ENCODE measurements at places on chromosomes 7 and 10.

DNA sequence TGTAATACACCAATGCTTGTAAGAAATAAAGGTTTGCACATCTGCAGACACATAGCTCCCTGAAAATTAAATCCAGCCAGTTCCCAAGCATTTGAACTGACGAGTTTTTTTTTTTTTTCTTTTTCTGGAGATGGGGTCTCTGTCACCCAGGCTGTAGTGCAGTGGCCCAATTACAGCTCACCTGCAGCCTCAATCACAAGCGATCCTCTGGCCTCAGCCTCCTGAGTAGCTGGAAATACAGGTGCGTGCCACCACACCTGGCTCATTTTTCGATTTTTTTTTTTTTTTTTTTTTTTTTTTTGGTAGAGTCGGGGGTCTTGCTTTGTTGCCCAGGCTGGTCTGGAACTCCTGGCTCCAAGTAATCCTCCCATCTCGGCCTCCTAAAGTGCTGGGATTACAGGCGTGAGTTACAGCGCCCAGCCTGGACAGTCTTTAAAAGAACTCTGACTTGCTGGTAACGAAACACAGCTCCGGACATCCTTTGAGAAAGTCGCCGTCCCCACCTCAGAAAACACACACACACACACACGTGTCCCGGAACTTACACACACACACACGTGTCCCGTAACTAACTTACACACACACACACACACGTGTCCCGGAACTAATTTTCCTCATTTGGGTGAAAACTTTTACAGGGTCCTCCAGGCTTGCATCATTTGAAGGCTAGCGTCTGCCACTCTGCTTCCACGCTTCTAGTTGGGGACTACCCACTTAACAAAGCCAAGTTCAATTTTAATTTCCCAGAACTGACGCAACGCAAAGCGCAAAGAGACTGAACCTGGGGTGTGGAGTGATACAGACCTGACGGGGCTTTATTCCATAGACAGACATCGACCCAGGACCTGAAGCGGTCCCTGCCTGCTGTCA is 18.6 kb downstream of the OCM2 start:
- no peak for DNase-seq

DNA sequence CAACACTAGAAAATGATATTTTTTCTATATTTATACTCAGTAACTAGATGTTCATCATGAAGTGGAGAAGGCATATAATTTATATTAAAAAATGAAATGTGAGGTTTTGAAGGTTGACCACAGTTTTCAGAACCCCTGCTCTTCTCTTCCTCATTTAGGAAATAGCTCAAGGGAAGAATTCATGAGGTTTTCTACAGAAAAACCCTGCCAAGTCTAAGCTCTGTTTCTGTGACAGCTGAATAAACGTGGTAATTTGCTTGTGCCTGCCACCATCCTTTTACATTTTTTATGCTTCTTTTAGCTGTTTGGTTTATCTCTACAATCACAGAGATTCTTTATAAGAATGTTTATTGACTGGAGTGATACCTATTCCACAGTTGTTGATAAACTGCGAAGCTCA is 630.3 kb upstream of the POT1 start:
- DNase-seq: no peak

DNA sequence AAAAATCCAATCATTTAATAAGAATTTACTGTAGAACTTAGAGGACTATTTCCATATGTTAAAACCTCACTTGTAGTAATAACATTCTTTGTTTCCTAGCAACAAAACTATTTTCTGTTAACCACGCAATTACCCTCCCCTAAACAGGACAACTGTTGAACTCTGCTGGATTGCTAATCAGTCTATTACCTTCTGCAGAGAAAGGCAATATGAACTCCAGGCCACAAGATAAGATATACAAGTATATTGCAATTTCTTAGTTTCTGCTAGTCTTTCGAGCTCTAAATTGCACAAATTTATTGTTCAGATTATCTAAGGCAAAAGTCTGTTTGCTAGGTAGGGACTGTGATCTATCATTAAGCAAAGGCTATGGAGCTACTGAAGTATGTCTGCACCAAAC is 920.1 kb upstream of the LRRN3 start:
- no peak for DNase-seq

- DNase-seq: no peak
Measured at GRCh38 chr10:131435760-131436457, 124.4 kb upstream of the TCERG1L start.

DNA sequence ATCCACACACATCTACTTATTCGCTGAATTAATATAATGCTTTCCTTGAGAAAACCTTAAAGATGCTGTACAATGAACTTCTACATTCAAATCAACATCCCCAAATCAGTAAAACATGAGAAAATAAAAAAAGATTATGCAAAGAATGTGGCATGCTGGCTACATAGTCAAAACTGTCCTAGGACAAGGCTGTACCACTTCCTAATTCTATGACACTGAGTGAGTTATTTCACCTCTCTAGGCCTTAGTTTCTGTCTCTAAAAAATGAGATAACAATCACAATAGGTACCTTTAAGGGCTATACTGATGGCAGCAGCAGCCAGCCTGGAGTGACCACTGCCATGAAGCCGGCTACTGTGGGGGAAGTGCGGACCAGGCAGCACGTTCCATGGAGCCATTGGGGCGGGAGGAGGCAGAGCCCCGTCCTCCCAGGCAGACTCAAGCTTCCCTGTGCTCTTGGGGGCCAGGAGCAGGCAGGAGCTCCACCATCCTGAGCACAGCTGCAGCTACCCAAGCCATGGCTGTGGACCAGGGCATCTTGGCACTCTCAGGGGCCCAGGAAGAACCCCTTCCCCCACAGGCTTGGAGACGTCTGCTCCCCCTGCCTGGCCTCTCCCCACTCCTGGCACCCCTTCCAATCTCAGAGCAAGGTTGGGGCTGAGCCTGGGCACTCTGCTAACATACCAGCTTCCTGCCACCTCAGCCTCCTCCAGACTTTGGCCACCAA is 110.2 kb downstream of the ELAPOR2 start:
- DNase-seq: no peak

DNA sequence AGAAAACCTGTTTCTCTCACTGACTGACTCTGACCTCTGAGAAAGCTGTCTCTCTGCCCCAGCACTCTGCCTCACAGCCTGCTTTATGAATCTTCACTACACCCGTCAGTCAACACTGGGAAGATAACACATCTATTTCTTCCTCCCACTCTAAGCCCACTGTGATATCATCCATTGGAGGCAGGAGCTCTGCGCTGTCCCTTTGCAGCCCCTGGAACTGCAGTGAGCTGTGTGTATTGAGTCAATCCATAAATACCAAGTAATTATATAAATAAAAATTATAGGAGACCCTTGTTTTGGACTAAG is 17.2 kb upstream of the FXYD4 start:
- no peak for DNase-seq

DNA sequence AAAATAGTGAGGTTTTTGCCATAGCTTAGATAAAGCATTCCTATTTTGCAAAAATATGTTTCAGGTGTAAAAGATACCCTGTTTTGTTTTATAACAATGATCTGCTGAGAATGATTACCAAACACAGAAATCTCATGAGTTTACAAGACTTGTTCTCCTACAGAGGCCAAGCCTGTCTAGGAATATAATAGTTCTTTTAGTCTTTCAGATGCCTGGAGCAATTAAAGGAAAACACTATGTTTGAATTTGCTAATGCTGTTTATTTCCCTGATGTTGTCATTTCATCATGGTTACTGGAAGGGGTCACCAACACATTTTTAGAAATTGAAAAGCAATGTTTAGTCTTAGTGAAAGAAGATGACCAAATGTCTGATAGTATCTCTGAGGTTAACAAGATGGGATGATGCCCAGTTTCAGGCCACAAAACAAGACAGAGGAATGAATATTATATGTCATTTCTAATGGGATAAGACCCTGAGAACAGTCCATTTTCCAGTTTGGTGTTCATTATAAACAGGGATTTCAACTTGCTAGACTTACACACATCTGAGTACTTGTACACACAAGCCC is 559.9 kb downstream of the INHBA start:
- DNase-seq: no peak

DNA sequence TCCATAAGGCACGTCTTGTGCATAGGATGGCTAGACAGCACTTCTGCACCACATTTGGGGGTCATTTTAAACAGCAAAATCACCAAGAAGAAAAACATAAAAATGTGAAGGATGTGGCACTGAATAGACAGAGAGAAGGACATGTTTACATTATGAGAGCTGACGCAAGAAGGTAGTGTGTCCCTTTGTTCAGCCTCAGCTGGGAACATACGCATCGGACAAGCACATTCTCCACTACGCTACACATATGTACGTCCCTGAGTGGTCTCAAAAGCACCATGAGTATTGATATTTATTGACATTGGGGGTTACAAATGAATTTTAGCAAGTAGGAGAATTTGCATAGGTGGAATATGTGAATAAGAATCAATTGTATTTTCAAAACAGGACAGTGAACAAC is 20.2 kb downstream of the DDC start:
- DNase-seq: no peak

DNA sequence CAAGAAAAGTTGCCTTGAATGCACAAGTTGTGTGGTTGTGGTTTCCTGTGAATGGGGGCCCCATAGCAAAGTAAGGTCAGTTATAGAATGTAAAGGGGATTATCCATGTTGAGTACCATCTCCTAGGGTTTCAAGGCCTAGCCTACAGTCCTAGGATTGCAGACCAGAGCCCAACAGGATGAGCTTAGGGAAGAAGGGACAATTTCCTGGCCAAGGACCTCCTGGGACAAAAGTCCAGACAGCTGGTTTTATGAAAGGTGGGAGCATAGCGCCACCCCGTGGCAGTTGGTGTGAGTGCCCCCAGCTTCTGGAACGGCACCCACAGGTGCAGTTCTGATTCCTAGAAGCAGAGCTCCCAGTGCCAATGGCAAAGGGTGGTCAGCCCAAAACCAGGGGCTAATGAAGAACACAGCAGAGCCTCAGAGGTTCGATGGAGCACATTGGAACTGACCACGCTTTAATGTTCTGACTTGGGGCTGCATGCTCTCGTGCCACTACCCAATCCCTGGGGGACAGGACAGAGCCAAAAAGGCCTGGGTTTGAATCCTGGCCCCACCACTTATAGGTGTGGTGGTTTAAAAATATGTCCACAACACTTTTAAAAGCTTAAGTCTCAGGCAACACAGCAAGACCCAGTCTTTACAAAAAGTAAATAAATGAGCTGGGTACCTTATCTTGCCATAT is 25.8 kb upstream of the TMEM120A start:
- DNase-seq: peak; percentile 70

DNA sequence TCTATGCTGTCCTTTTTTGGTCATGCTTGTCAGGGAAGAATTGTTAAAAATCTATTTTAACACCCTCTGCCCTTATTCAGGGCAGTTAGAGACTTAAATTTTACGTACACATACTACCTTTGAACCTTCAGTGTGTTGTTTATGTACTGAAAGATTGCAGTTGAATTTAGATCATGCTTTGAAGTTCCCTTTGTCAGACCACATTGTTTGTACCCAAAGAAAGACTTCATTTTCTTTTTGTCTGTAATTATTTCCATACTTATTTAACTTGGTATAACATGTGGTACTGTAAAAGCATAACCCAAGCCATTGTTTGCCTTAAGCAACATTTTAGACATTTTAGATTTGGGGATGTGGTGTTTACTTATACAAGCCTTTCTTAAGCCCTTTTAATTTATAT is 96.1 kb downstream of the MMRN2 start:
- DNase-seq: no peak

GRCh38 chr10:32167450-32167849 is 111.2 kb upstream of the KIF5B start:
- no peak for DNase-seq

DNA sequence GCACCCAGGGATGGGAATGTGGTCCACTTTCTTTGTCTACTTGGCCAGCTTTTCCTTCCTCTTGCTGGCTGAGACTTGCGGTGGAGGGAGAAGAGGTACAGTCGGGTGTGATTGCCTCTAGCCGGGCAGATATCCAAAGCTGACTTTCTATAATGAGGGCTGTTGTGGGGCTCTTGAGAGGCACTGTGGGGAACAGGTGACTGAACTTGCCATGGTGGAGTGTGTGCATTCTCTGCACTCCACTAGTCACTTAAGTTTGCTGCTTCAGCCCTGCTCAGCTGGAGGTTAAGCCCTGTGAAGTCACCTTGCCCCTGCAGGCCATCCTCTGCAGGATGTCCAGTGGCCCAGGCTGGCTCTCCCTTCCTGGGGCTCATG is 116.6 kb downstream of the AOAH start:
- no peak for DNase-seq

- DNase-seq: no peak
Measured at GRCh38 chr10:4013651-4014121, 228.7 kb upstream of the KLF6 start.

DNA sequence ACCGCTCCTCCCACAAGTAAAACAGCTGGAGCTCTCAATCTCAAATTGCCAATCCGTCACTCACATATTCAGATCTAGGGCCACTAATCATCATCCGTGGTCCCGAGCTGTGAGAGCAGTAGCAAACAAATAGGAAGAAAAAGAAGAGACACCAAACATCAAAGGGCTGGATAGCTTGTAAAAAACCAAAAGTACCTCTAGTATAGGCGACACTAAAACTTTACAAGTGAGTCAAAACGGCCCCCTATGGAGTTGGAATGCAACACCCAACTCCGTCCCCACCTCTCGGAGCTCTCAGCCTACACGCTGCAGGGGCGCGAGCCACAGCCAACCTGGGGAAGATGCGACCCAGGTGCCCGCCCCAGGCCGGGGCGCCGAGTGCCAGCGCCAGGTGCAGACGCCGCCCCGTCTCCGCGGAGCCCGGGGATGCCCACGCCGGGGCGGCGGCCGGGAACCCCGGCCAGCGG is 581 bp downstream of the FAM3C start:
- peak; percentile 41 for DNase-seq

GRCh38 chr10:35223016-35223415 is 96.4 kb downstream of the CREM start:
- DNase-seq: no peak

GRCh38 chr7:71905821-71906220 is 506.3 kb downstream of the CALN1 start:
- DNase-seq: no peak

- no peak for DNase-seq
Measured at GRCh38 chr7:51366930-51367613, 50.5 kb upstream of the COBL start.

DNA sequence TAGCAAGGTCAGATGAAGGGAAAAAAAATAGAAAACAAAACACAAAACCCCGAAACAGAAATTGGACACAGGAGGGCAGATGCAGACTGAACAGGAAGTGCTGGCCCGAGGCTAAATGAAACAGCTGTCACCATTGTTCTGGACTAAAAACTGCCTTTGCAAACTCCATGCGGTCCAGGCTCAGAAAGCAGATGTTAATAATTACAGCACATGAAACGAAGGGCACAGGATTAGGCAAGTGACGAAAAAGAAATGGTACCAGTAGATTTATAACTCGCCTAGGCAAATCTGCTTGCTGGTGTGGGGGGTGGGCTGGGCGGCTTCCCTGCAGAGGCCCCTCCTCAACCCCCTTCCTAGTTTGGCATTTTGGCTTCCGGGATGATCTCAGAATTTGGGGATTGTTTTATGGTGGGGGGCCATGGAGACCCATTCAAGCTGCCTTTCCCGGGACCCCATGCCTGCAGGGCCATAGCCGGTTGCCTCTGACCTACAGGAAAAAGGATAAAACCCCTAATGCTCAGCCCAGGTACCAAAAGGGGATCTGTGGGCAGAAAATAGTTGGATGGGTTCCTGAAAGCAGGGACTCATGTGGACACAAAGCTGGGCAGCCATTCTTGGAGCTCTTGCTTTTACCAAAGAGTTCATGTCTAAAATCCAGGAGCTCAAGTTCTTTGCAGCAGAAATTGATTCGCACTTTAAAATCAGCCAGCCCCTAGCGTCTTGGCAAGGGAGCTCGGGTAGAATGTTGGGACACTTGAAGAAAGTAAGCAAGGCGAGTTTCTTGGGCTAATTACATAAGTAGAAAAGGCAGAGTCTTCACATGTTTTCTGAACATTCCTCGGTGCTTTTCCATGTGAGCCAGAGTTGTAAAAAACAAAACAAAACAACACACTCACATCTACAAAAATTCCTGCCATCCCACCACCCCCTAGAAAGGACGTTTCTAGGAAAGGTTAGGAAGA is 39.0 kb upstream of the EMX2 start:
- DNase-seq: no peak
